Activated naive CD4-positive, alpha-beta T cell treated with anti-CD3 and anti-CD28 coated beads, Interleukin-2, amount 50 U/mL, for 72 hours (primary cell): ENCODE measurements at places on chromosomes 3 and 15. TPM values are rescaled to one million over a fixed set of nuclear protein-coding genes. Genes with fewer than 3 reads are reported as not detected.
A peak's percentile ranks its signal among the peaks of the same experiment; 100 is the strongest.

IQCF5 gene
- total RNA-seq: not detected

PRR20G gene
- not detected for total RNA-seq

NR2E3 gene
- total RNA-seq: not detected

PLA1A gene
- not detected for total RNA-seq

GOLGA6A gene
- total RNA-seq: not detected

COMMD4 gene
- 85.6 TPM for total RNA-seq

CAMP gene
- not detected for total RNA-seq

HTR3E gene
- not detected for total RNA-seq

AADAC gene
- not detected for total RNA-seq

OR5K2 gene
- not detected for total RNA-seq

ROBO2 gene
- not detected for total RNA-seq

NUP210 gene
- total RNA-seq: 116 TPM

EPB42 gene
- total RNA-seq: not detected

SERINC4 gene
- 0.31 TPM for total RNA-seq

DNA sequence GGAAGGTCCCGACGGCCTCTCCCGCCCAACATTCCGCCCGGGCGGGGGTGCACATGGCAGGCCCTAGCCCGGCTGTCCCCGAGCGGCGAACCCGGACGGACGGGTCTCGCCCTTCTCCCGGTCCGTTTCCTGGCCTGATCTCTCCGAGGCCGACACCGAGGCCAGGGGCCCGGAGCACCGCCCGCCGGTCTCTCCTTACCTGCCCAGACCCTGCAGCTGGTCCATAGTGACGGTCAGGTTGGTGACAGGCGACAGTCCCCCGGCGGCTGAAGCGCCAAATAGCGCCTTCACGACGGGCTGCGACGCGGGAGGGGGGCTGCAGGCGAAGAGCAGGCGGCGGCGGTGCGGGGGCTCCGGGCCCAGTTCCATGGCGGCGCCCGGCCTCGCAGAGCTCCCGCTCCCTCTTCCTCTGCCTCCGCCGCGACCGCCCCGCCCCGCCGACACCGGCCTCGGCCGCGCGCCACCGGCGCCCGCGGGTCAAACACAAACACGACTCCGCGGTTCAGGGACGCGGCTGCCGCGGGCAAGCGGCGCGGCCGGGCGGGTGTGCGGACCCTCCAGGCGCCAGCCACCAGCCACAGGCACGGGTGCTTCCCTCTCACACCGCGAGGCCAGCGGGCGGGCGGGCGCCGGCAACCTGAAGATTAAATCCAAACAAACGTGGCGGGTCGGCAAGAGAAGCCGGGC lies 495 bp downstream of the CDC25A start:
- DNase-seq: peak; percentile 61

GRCh38 chr15:97072545-97072944 lies 742.0 kb downstream of the NR2F2 start:
- no peak for DNase-seq

- no peak for DNase-seq
Observed at GRCh38 chr3:51828297-51828696, 33.1 kb upstream of the IQCF2 start.

DNA sequence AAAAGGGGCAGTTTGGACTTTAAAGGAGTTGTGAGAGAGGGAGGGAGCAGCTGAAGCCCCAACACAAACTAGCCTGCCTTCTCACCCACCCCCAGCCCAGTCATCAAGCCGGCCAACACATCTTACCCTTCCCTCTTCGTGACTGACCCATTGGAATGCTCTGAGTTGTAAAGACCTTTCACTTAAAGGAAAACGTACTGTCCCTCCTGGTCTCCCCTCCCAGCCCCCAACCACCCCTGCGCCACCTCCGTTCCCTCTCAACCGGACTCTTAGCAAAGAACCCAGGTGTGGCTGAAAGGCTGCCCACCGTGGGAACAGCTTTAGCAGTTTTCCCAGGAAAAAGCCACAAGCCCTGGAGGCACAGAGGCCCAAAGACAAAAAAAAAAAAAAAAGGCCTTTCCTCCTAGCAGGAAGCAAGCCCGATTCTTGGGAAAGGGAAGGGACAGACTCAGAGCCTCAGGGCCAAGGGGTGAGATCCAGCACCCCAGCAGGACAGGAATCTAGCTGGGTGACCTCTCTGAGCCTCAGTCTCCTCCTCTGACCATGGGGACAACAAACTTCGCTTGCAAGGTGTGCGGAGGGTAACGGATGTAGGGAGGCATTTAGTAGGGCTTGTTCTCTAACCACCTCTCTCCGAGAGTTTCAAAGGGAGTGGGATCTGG lies 2.4 kb downstream of the CYP11A1 start:
- no peak for DNase-seq

DNA sequence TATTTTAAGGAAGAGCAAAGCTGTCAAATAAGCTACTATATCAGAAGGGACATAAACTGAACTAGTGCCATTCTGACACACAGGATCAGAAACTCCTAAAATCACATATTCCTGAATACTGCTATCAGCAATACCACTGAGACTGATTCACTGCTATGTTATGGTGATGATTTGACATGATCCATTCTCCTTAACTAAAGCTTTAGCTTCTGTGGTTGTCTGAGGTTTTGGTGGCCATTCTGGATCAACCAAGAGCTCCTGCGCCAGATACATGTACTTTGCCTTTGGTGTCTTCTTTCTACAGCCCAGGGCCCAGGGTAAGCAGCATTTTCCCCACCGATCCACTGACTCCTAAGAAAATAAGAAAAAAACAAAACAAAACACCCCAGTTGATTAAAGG lies 6.7 kb upstream of the GP5 start:
- no peak for DNase-seq

DNA sequence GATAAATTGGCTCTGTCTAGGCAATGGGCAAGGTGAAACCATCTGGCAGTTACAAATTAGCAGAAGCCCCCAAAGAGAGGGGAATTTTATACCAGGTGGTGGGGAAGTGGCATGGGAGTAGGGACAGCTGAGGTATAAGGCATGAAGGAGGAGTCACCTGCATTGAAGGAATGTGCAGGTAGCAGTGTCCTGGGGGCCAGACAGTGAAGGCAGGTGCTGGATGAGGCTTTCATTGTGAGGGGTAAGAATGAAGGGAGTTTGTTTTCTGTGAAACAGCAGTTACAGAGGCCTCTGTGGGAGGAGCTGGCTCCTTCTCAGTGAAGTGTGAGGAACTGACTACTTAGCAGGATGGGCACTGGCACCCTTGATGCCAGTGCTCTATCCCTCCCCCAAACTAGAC lies 19.1 kb upstream of the PXYLP1 start:
- no peak for DNase-seq

DNA sequence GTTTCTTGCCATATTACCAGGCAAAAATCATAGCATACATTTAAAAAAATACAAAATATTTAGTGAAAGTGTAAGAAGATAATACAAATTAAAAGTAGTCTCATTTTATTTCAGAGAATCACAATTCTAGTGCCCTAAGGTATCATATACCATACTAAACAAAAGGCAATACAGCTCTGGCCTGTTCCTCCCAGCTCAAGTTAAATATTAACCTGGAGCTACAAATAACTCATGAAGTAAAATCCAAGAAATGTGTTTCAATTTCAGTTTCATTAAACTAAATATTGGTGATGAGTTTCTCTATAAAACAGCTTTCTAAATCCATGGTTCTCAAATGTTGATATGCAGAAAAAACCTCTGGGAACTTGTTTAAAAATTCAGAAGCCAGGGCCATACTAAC lies 67.7 kb downstream of the INO80 start:
- DNase-seq: no peak

- no peak for DNase-seq
Observed at GRCh38 chr15:35061825-35062737, 23.0 kb downstream of the NANOGP8 start.

GRCh38 chr3:197339841-197340520 lies 41.6 kb upstream of the DLG1 start:
- DNase-seq: no peak

GRCh38 chr3:158563076-158563475 lies 7.9 kb upstream of the MLF1 start:
- no peak for DNase-seq

- DNase-seq: no peak
Observed at GRCh38 chr3:194166682-194167479, 30.9 kb downstream of the HES1 start.

DNA sequence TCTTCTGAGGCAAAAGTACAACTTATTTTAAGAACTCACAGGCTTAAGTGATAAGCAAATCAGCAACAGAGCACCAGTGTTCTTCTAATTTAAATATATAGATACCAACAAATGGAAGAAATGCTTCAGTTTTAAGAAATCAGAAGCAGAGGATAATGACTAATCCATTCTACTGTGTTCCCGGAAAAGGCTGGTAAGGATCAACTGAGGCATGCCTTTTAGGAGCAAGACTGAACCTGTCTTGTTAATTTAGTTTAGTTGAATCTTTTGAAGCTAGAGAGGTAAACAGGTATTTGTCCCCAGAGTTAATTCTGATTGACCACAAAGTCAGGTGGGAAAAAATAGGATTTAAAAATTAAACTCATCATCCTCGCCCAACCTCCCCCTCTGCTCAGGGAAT lies 51.8 kb downstream of the TAMM41 start:
- DNase-seq: no peak

DNA sequence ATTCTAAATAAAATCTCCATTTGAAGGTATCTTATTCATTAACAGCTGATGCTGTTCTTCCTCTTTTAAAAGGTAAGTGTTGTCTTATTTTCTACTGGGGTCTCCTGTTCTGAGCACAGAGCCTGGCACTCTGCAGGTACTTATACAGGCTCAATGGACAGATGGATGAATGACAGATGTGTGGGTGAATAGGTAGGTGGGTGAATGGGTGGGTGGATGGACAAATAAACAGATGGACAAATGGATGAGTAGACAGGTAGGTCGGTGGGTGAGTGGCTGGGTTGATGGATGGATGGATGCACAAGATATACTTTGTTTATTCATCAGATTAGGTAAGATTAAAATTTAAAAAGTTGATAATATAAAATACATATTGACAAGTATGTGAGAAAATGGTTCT lies 53.5 kb downstream of the SLC41A3 start:
- no peak for DNase-seq

- DNase-seq: no peak
Observed at GRCh38 chr3:188434594-188434993, 280.6 kb downstream of the LPP start.
